ENCODE measurements at places on chromosomes 3 and 15.

GRCh38 chr3:76811418-76811817, 228.5 kb upstream of the ROBO2 start:
- no peak for DNase-seq

DNA sequence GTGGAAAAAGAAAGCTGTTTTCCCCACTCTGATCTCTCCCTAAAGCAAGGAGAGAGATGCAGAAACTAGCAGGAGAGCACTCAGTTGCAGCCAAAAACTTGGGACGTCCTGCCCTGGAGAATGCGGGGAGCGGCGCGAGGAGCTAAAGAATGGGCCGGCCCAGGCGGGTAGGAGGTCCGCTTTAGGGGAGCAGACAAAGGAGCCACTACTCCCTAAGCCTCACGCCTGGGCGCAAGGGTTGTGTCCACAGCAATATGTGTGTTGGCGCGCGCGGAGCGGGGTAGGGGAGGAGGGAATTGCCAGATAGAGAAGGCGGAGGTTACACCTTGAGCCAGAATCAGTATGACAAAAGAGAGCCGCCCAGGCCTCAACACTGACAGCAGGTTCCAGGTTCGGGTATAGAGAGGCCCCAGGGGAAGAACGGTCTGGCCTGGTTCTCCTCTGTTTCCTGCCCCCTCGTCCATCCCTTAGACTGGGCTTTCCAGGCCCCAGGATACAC, 2.9 kb downstream of the WNT5A start:
- no peak for DNase-seq

- DNase-seq: no peak
Observed at GRCh38 chr3:87958289-87958688, 100.5 kb downstream of the CGGBP1 start.

- no peak for DNase-seq
Observed at GRCh38 chr3:111768571-111769100, 90.4 kb upstream of the PHLDB2 start.

- DNase-seq: no peak
Observed at GRCh38 chr15:88693191-88693590, 54.4 kb downstream of the ISG20 start.

DNA sequence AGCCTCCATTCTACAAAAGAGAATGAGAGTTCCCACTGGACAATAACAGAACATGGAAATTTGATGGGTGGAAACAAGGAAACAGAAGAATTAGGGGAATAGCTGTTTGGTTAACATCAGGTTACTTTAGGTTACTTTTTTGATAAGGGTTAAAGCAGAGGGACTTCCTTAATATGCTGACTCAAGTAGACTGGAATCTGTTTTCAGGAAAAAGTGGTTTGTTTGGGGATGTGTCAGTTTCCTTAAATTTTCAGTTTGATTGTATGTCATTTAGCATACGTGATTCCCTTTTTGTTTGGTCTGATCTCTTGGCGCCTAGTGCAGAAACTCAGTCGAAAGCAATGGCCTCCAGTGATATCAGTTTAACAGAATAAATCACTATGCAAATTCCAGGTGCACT, 411.8 kb upstream of the GRM7 start:
- no peak for DNase-seq

- DNase-seq: no peak
Observed at GRCh38 chr3:14524311-14524711, 15.8 kb downstream of the GRIP2 start.

GRCh38 chr3:139561959-139562676, 22.6 kb upstream of the RBP1 start:
- DNase-seq: no peak

GRCh38 chr3:133830071-133830470, 24.5 kb downstream of the SRPRB start:
- no peak for DNase-seq

DNA sequence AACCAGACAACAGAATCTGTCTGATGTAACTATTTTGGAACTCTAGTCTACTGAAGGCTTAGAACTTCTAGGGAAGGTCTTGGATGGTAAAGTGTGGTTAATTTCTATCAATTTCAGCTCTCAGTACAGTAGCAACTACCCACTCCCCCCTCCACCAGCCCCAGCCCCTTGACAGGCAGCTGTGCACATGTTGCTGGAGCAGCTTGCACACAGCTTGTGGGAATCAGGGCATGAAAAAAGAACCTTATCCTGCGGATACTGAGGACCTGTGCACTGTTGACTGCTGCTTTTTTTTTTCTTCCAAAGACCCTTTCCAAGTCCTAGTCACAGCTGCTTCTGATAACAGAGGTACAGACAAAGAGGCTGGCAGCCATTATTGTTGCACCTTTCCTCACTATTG, 81.5 kb upstream of the UBP1 start:
- DNase-seq: no peak

GRCh38 chr3:150825916-150826377, 63.0 kb upstream of the SIAH2 start:
- DNase-seq: no peak

GRCh38 chr15:68370768-68371151, 61.2 kb downstream of the ITGA11 start:
- no peak for DNase-seq

- no peak for DNase-seq
Observed at GRCh38 chr3:50926868-50927267, 252.1 kb downstream of the DOCK3 start.

DNA sequence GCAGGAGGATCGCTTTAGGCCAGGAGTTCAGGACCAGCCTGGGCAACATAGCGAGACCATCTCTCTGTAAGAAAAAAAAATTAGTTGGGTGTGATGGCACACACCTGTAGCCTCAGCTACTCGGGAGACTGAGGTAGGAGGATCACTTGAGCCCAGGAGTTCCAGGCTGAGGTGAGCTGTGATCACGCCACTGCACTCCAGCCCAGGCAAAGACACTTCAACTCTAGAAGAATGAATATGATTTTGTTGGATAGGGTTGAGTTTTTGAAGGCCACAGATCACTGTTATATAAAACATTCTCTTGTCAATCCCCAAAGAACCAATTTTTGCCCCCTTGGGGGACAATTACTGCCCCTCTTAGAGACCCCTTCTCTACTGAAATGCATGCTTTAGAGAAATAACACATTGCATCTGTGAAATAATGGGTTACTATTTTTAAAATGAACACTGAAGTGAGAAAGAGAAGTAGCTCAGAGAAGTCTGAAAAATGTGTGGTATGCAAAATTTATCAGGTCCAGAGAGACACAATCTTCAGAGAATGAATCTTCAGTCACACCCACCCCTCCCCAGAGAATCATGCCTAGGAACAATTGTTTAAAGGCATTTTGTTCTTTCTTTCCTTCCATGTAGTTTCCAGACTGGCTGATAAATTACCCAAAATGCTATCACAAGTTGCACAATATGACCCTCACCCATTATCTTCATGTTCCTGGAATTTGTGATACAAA, 42.7 kb downstream of the METTL6 start:
- DNase-seq: no peak

DNA sequence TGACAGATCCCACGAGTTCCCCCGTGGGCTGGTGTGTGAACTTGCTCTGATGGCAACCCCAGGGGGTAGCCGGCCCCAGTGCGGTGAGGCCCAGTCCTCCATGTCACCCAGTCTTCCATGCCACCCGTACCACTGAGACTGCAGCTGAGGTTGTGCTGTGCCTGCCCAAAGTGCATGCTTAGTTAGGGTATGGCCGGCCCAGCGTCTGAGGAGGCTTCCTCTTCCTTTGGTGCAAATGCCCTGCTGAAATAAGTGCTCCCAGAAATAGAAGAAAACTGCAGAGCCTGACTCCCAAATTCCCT, 31.5 kb downstream of the MGLL start:
- no peak for DNase-seq

DNA sequence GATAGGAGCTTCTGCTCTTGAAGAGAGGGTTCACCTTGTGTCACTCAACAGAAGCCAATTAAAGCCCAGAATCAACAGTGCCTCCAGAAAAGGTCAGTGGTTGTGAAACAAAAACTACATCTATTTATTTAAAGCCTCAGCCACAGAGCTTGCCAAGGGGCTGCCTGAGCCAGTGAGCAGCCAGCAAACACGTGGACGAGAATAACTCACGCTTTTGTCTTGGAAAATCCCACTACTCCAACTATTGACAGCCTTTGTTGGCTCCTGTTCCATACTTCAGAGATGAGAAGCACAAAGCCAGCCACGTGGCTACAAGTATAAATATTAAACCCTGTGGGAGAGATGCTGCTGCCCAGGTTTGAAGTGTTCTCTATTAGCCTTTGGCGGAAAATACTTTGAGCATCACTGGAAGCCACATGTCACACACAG, 10.3 kb downstream of the GPR156 start:
- DNase-seq: no peak

DNA sequence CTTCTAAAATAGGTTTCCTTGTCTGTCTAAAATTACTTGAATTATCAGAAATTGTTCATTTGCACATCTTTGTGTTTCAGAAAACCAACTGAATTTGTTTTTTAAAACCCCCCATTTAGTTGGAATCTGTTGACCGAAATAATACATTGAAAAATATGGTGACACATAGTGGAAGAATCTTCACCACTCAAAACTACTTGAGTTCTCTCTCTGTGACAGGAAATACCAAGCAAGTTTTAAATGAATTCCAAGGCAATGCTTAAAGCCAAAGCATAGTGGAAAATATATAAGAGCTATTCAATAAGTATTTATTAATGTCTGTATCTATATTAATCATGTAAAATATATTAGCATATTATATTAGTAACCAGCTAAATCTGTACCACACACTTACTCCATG, 224.9 kb upstream of the COL8A1 start:
- DNase-seq: no peak

- DNase-seq: no peak
Observed at GRCh38 chr3:189166321-189166720, 5.5 kb upstream of the TPRG1 start.

DNA sequence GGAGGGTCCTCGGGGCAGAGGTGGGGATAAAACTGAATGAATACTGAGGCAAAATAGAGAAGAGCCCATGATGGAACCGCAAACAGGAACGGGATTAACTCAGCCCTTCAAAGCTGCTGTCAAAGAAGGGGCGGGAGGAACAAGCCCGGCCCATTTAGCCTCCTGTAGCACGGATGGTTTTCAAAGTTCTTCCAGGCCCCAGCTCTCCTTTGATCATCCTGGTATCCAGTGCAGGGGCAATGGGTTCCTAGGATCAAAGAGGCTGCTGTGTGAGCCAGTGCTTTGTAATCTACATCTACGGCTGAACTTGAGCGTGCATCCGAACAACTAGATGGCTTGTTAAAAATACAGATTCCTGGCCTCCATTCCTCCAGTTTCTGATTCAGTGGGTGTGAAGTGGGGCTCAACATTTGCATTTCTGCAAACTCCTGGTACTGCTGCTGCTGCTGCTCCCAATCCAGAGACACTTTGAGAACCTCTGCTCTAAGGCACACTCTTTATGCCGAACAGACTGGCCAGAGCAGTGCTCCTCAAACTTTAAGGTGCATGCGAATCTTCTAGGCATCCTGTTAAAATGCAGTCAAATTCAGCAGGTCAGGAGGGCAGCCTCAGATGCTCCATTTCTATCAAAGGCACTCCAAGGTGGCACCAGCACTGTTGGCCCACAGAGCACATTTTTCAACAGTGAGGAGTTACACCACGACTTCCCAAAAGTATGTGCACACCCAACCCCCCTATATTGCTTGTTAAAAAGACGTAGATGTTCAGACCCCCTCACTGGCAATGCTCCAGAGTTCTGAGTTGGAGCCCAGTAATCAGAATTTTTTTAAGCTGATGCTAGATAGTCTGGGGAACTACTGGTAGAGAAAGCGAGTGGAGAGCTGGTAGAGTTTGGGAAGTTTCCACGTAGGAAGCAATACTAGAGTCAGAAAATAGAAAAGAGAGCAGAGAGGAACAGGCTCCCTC, 5.6 kb downstream of the GALNT15 start:
- no peak for DNase-seq

DNA sequence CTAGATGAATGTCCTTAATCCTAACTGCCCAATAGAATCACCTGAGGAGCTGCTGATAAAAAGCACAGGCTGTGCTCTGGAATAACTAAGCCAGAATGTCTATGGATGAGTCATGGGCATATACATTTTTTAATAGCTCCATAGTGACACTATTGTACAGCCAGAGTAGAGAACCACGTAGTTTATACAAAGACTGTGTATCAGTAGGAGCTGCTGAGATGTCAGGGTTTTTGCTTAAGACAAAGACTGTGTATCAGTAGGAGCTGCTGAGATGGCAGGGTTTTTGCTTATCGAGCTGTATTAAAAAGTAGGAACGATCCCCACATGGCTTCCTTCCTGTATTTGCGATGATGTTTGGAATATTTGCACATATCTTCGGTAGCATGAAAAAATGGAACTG, 137.4 kb downstream of the SV2B start:
- DNase-seq: no peak

- DNase-seq: peak; percentile 77
Observed at GRCh38 chr15:64905119-64905831, 6.4 kb upstream of the ANKDD1A start.

- no peak for DNase-seq
Observed at GRCh38 chr3:194541483-194541882, 54.7 kb upstream of the ATP13A3 start.

DNA sequence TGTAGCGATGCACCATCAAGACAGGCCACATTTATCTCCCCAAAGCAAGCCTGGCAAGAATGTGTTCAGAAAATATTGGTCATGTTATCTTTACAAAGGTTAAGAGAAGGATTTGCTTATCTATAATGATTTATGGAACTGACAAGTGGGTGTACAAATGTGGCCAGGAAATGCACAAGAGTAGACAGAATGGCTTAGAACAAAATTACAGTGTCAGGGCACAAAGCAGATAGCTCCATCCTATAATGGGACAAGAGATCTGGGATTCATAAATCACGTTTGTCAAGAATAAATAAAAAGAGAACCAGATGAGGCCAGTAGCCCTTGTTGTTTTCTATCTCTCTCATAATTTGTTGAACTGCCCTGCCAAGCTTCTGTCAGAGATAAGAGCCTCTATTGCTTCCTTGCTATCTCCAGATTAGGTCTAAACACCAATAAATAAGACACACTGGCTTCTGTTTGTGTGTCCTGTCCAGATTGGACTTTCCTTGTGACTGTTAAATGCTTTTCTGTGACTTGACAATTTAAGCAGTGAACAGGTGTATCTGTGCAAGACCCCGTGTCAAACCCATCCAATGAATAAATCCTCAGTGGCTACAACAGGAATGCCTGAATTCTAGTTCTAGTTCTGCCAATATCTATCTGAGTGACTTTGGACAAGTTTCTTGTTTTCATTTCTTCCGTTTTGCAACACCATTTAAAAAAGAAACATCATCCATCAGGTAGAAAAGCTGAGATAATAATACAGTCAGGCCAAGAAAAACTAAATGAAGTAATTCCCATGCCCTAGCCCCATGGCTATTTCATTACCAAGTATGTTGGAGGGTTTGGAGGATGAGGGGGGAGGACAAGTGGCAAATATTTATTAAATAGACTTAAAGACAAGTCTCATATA, 157.2 kb downstream of the DCLK3 start:
- no peak for DNase-seq

DNA sequence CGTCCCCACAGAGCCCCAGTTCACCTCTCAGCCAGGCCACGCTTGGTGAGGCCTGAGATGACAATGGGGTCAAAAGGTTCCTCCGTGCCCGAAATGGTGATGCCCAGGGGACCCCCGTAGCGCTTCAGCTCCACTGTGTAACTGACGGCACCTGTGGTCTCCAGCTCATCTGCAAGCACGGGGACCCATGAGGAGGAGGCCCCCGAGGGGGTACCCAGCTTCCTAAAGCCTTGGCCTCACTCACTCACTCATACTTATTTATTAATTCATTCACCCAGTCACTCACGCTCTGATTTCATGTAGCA, 30.4 kb downstream of the GRIP2 start:
- no peak for DNase-seq

All from stimulated activated CD4-positive, alpha-beta T cell treated with anti-CD3 and anti-CD28 coated beads, Interleukin-1b, Interleukin-23, amount 100 ng/mL, for 4 hours (primary cell).